ENCODE measurements at places on chromosomes 13 and 19.
A peak's percentile ranks its signal among the peaks of the same experiment; 100 is the strongest.

DNA sequence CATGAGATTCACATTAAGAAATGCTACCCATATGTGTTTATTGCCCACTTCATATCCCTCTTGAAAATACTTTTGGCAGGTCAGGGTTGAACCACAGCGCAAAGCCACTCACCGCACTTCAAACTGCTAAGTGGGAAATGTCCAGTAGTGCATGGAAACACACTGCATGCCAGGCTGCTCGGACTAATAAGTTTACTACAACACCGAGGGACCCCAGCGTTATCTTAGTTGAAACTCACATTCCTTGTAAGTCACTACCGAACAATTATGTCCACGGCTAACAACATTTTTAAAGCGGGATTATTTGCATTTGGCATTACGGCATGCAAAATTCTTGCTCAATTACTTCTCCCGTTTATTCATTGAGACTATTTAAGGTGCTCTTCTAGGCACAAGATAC is 4.0 kb downstream of the BRD4 start:
- DNase-seq: no peak

DNA sequence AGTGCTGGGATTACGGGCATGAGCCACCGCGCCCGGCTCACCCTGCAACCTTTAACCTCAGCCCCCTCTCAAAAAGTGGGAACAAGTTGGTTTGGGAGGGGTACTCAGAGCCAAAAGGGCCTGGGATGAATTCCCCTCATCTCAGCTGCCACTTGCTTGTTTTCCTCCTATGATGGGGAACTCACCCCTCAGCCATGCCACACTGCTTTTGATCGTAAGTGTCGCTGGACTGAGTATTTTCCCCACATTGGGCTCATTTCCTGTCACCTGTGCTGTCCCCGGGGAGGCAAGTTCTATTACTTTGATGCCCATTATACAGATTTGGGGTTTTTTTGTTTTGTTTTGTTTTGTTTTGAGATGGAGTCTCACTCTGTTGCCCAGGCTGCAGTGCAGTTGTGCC is 6.5 kb downstream of the R3HDM4 start:
- DNase-seq: no peak

DNA sequence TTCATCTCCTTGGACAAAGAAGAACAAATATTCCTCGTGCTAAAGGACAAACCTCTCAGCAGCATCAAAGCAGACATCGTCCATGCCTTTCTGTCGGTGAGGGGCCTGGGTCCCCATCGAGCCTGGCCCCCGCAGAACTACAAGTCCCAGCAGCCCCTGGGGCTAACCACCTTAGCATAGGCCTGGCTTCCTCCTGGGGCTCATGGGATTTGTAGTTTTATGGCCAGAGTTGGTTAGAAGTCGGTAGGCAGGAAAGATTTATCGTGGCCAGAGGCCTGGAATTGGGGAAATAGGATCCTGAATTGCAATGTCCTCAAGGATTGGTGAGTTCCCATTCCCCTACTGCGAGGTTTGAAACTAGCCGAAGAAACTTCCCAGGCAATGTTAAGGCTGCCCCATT is 19.6 kb downstream of the TMEM150B start:
- peak; percentile 13 for DNase-seq

DNA sequence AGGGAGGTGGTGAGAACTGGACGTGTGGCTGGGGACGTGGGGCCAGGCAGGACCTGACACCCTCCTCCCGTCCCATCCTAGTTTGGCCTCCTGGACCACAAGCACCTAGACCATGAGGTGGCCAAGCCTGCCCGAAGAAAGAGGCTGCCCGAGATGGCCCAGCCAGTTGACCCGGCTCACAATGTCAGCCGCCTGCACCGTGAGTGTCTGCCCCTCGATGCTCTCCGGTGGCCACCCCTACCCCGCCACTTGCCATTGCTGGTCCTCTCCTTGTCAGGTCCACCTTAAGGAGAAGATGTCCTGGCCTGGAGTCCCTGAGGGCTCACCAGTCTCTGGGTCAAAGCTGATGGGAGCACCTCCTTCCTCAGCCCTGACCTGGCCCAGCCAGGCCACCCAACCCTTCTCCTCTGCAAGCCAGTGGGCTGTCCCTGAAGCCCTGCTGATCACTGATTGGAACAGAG is 2.2 kb downstream of the ANGPTL4 start:
- DNase-seq: no peak

- DNase-seq: no peak
Measured at GRCh38 chr13:109719962-109720646, 66.3 kb downstream of the IRS2 start.

- no peak for DNase-seq
Measured at GRCh38 chr13:19634256-19634740, 839 bp downstream of the MPHOSPH8 start.

DNA sequence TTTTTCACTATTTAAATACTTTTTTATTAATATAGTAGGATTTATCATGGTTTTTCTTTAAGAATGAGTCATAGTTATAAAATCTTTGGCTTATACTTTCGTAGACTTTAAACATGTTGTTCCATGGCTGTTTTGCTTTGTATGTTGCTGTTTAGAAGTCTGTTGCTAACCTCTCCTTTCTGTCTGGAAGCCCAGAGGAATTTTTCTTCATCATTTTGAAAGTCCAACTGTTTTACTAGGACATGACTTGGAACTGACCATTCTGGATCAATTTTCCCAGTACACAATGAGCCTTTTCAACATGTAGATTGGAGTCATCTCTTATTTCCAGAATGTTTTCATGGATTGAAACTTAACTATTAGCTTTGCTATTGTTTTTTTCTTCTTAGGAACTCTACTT is 7.9 kb downstream of the CAB39L start:
- DNase-seq: no peak

DNA sequence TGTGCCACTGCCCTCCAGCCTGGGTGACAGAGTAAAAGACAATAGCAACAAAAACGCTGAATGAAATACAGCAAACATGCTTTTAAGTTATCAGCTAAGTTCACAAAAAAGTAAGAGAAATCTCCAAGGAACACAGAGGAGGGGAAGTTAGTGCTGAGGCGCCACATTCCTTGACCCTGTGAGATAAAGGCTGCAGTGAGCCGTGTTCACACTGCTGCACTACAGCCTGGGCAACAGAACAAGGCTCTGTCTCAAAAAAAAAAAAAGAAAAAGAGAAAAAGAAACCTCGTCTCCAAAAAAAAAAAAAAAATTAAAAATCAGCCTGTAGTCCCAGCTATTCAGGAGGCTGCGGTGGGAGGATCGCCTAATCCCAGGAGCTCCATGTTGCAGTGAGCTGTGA is 16.3 kb upstream of the DOCK6 start:
- DNase-seq: no peak

GRCh38 chr19:44525721-44526430 is 3.6 kb downstream of the CEACAM20 start:
- no peak for DNase-seq

GRCh38 chr13:83117046-83117445 is 765.2 kb downstream of the SLITRK1 start:
- no peak for DNase-seq

- DNase-seq: peak; percentile 45
Measured at GRCh38 chr19:41753936-41754529, 1.3 kb upstream of the CEACAM6 start.

- DNase-seq: no peak
Measured at GRCh38 chr13:113981194-113981605, 7.3 kb upstream of the C13orf46 start.

DNA sequence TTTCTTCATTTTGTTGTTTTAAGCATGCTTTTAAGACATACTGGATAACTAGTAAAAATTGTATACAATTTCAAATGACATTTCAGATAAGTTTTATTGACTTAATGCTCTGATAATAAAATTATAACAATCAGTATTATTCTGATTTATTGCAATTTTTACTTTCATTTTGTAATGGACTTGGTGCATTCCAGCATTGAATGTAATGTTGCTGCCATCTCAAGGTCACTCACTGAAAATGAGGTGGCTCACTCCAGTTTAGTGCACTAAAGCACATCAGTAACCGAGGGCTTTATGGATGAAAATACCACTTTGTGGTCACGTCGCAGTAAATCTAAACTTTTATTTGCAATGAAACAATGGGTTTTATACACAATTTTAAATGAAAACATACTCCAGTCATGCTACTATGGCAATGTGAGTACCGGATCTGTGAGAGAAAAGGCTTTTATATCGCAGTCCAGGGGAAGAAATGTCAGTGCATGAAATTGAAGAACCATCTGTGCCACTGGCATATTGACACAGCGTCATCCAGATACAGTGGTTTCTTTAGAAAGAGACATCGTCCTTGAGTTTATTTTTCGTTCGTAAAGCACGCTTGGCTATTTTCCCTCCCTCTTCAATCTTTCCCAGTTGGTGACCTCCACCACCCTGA is 20.7 kb upstream of the ZNF507 start:
- no peak for DNase-seq

GRCh38 chr19:40723661-40724254 is 6.8 kb downstream of the ITPKC start:
- DNase-seq: no peak

- no peak for DNase-seq
Measured at GRCh38 chr19:2983351-2984214, 6.2 kb downstream of the TLE6 start.

DNA sequence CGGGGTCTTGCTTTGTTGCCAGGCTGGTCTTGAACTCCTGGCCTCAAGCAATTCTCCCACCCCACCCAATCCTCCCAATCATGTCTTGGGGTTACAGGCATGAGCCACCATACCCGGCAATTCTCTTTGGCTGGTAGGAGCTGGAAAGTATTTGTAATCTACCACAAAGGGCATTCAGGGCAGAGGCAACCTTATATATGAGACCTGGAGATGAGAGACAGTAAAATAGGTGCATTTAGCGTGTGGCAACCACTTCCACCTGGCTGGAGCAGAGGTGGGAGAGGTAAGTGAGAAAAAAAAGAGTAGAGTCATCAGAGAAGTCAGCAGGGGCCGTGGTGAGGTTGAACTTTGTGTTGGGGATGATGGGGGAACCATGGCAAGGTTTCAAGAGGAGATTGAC is 36.8 kb downstream of the VAV1 start:
- DNase-seq: no peak

GRCh38 chr13:84290386-84290785 is 408.1 kb upstream of the SLITRK1 start:
- DNase-seq: no peak

GRCh38 chr13:44017756-44018309 is 138.1 kb downstream of the LACC1 start:
- DNase-seq: no peak

DNA sequence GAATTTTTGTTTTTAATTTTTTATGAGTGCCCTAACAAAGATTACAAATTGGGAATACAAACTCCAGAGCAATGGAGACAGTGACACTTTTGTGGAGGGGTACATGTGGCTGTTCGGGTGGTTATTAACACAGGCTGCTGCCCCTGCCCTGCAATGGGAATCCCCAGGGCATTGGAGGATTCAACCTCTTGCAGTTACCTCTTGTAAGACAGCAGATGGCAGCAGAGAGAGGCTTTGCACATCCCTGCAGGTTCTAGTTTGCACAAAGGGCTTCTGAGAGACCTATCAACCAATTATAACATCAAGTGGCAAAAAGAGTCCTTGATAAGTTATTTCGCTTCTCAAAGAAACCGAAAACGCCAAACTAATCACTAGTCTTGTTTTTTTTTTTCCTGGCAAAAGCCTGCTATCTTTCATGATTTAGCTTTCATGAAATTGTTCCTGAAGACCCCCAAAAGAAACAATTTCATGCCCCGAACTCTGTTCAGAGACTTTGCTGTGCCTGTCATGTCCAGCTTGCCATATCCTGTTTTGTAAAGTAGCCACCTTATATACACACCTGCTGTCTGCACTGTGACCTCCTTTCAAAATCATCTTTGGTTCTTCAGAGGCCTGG is 10.4 kb downstream of the GJB2 start:
- no peak for DNase-seq

DNA sequence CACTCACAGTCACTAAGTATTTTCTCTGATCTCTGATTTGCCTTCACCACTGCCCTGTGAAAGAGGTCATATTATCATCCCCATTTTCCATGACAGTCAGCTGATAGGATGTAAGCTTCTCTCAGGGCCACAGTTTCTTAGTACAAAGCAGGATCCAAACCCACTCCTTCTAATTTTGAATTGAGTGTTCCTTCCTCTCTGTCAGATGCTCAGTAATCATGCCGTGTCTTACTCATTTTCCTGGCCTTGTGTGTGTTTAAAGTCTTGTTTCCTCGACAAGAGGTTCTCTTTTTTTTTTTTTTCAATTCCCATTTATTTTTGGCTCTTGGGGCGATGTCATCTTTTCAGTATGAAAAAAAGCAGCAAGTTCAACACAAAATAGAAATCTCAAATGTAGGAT is 72.3 kb downstream of the NAA16 start:
- DNase-seq: no peak

DNA sequence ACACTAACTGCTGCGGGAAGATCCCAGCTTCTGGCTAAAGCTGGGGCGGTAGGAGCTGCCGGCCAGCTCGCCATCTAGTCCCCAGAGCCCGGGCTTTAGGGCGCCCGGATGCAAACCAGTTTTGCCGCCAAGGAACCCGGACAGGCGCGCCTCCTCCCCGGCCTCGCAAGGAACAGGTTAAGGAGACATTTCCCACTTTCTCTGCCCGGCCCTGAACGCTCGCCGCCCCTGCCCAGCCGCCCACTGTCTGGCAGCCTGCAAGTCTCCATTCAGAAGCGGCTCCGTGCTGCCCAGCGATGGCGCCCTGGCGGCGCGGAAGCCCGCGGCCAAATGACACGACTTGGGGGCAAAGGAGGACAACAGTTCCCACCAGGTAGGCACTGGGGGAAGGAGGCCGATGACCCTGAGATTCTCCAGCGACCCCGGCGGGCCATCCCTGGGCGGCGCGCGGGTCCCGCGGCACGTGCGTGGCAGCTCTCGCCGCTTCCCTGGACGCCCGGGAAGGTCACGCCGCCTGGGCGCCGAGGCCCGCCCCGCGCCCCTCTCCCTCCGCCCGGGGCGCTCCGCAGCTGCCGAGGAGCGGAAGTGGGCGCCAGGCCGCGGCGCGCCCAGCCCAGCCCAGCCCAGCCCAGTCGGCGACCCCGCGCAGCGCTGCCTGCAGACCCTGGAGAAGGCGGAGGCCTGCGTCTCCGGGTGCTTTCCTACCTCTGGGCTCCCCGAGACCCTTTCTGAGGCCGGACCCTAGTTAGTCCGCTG is 42.2 kb upstream of the HNRNPA1L2 start:
- DNase-seq: no peak

DNA sequence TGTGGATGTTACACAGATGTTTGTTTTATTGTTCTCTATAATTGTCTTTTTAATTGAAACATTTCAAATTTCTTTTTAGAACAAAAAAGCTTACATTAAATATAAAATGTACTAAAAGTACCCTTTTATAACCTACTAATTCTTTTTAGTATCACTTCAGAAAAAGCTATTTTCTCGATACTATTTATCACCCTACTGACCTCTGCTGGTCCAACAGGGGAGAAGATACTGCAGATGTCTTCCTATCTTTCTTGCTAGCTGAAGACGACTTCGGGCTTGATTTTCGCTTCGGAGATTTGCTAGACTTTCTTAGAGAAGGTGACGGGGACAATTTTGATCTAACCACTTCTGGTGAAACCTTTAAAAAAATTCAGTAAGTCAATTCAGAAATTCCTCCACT is 42.4 kb downstream of the ZC3H13 start:
- DNase-seq: no peak

- no peak for DNase-seq
Measured at GRCh38 chr19:11425719-11426457, 6.8 kb upstream of the RGL3 start.
